HepG2 (cell line): ENCODE measurements at places on chromosomes 5 and 9. TPM values are rescaled to one million over a fixed set of nuclear protein-coding genes. Genes with fewer than 3 reads are reported as not detected.

The GRXCR2 gene
- total RNA-seq: not detected in 2 replicates

The SLC30A5 gene
- 38.0 and 53.6 TPM in 2 replicates for total RNA-seq

The TRIP13 gene
- total RNA-seq: 33.0 and 39.5 TPM in 2 replicates

- H3K27ac ChIP-seq: no peak overlapping the region
- peaks cover 25% of the 10 kb centered on the region for H3K4me1 ChIP-seq
- peak; percentile 11 for DNase-seq
These were observed 173.8 kb downstream of the PCSK1 start for GRCh38 chr5:96259151-96259772.

- DNase-seq: no peak
- H3K27ac ChIP-seq: peak overlapping the region; percentile 12
- peaks cover 58% of the 10 kb centered on the region for H3K4me1 ChIP-seq
- no peaks in the 10 kb centered on the region for H3K27me3 ChIP-seq
These were observed 2.4 kb downstream of the SOWAHA start for GRCh38 chr5:132815454-132815853.

GRCh38 chr5:131649161-131649560 lies 14.1 kb upstream of the RAPGEF6 start:
- peaks cover 3% of the 10 kb centered on the region for H3K4me1 ChIP-seq
- no peak overlapping the region for H3K27ac ChIP-seq
- H3K36me3 ChIP-seq: peaks cover 5% of the 10 kb centered on the region
- no peak for DNase-seq
- H3K4me3 ChIP-seq: no peak overlapping the region
- H3K27me3 ChIP-seq: no peaks in the 10 kb centered on the region

DNA sequence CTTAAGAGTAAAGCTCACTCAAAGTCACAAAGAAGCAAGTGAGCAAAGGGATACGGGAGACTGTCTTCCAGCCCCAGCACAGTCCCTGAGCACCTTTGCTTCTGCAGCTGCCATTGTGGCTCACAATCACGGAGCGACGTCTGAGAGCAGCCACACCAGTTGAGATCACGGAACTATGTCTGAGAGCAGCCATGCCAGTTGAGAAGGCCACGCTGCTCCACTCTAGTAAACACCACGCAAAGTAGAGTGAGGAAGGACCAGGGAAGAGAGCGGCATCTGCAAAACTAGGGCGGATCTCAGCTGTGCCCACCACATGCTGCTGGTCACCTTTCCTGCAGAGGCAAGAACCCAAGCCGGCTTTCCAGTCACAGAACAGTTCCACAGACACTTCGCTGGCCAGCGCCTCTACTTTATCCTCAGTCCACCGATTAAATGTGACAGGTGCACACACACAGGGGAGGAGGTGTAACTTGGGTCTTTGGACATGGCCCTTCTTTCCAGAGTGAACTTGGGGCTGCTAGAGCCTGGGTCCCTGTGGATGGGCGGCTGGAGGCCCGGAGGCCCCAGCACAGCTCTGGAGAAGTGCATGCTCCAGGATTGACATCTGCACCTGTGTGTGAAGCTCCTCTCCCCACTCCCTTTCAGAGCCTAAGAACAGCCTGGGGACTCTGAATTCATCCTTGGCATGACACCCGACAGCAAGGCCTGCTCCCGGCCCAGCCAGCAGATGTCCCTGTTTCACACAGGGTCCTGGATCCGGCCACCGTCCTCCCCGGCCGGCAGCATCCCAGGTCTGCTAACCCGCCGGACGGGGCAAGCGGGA lies 324.9 kb upstream of the IRX4 start:
- peaks cover 11% of the 10 kb centered on the region; the same call in 2 of the 3 replicates for H3K27me3 ChIP-seq
- H3K36me3 ChIP-seq: no peaks in the 10 kb centered on the region
- DNase-seq: peak; percentile 18

DNA sequence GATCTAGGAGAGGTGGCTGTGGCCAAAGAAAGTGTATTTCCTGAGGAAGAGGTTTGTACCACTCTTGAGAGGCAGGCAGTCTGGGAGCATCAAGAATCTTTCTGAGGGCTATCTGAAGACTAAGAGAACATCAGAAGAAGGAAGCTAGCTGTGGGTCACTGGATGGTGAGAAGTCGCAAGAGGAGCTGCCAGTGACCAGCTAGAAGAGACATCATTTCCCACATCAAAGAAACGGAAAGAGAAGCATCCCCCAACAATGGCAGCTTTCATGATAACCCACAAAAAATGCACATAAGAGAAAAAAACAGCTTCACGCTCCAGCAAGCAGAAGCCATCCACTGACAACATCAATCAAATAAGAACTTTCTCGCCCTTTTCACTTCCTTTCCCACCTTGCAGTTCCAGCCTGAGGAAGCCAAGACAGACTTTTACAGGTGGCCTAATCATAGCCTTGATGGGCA lies 25.0 kb upstream of the CEP78 start:
- DNase-seq: no peak
- H3K4me3 ChIP-seq: no peak overlapping the region
- no peaks in the 10 kb centered on the region for H3K36me3 ChIP-seq
- no peak overlapping the region for H3K27ac ChIP-seq
- 0 out of 3 replicates have a peak, but pooled peaks cover 5% of the 10 kb centered on the region for H3K27me3 ChIP-seq

DNA sequence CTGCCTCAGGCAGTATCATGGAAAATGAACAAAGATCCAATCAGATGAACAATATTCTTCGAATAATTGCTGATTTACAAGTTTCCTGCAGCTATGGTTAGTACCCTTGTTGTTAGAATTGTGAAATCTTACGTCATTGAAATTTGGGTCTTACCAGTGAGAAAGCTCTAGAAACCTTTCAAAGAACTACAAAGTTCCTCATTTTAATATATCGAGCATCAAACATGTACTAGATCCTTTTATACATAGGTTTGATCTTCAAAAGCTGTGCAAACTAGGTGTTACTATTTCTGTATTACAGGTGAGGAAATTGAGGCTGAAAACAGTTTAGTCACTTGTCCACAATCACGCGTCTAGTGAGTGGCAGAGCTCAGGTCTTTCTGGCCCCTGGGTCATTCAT lies 43.7 kb upstream of the ANGPTL2 start:
- DNase-seq: no peak
- peaks cover 22% of the 10 kb centered on the region for H3K4me1 ChIP-seq
- H3K4me3 ChIP-seq: no peak overlapping the region
- H3K36me3 ChIP-seq: no peaks in the 10 kb centered on the region
- no peaks in the 10 kb centered on the region for H3K27me3 ChIP-seq
- no peak overlapping the region for H3K27ac ChIP-seq

DNA sequence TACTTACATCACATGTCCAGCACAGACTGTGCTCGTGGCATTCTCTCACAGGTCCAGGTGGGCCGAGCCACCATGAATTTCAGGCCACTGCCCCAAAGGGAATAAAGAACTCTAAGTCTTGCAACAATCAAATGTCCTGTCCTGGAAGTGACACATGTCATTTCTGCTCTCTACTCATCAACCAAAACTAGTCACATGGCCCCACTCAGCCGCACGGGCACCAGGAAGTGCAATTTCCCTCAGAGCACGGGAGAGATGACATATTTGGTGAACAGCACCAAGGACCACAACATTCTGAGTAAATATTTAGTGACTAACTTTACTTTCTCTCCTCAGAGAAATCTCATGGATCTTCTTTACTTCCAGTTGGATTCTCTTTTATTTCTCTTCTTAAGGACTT lies 131.1 kb upstream of the TUT7 start:
- H3K4me3 ChIP-seq: no peak overlapping the region
- H3K27me3 ChIP-seq: no peaks in the 10 kb centered on the region; the same call in 1 of the 2 replicates
- no peaks in the 10 kb centered on the region for H3K36me3 ChIP-seq
- no peak for DNase-seq
- H3K27ac ChIP-seq: no peak overlapping the region

DNA sequence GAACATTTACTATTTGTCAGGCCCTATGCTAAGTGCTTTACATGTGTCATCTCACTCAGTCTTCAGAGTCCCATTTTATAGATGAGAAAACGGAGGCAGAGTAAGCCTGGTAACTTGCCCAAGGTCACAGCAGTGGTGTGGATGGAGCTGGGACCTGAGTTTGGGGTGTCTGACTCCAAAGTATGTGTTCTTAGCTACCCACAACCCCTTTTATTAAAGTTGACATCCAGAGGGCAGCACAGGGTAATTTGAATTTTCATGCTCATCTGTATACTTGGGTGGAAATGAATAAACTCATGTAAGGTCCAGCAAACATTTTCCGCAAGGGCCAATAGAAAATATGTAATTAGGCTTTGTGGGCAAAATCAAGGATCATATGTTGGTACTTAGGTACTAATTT lies 93.4 kb upstream of the SLC25A48 start:
- no peak overlapping the region for H3K27ac ChIP-seq
- no peak for DNase-seq
- no peak overlapping the region for H3K4me3 ChIP-seq
- no peaks in the 10 kb centered on the region for H3K4me1 ChIP-seq
- no peaks in the 10 kb centered on the region for H3K36me3 ChIP-seq
- H3K27me3 ChIP-seq: no peaks in the 10 kb centered on the region

GRCh38 chr5:107500347-107500746 lies 170.4 kb downstream of the EFNA5 start:
- no peak for DNase-seq
- H3K27me3 ChIP-seq: 0 out of 2 replicates have a peak, but pooled peaks cover 2% of the 10 kb centered on the region
- no peaks in the 10 kb centered on the region for H3K36me3 ChIP-seq
- H3K4me3 ChIP-seq: no peak overlapping the region

GRCh38 chr9:94703488-94704140 lies 22.9 kb upstream of the AOPEP start:
- H3K27me3 ChIP-seq: no peaks in the 10 kb centered on the region
- peak; percentile 87 for DNase-seq
- peak overlapping the region; percentile 85 for H3K27ac ChIP-seq
- peak overlapping the region; percentile 35; the same call in 1 of the 2 replicates for H3K4me3 ChIP-seq
- H3K4me1 ChIP-seq: peaks cover 55% of the 10 kb centered on the region
- H3K36me3 ChIP-seq: no peaks in the 10 kb centered on the region

- H3K36me3 ChIP-seq: no peaks in the 10 kb centered on the region
- H3K4me3 ChIP-seq: no peak overlapping the region
- no peaks in the 10 kb centered on the region for H3K27me3 ChIP-seq
- H3K4me1 ChIP-seq: peaks cover under 1% of the 10 kb centered on the region; the same call in 1 of the 2 replicates
- no peak for DNase-seq
- H3K27ac ChIP-seq: no peak overlapping the region
These were observed 29.5 kb downstream of the PPARGC1B start for GRCh38 chr5:149759563-149759962.

DNA sequence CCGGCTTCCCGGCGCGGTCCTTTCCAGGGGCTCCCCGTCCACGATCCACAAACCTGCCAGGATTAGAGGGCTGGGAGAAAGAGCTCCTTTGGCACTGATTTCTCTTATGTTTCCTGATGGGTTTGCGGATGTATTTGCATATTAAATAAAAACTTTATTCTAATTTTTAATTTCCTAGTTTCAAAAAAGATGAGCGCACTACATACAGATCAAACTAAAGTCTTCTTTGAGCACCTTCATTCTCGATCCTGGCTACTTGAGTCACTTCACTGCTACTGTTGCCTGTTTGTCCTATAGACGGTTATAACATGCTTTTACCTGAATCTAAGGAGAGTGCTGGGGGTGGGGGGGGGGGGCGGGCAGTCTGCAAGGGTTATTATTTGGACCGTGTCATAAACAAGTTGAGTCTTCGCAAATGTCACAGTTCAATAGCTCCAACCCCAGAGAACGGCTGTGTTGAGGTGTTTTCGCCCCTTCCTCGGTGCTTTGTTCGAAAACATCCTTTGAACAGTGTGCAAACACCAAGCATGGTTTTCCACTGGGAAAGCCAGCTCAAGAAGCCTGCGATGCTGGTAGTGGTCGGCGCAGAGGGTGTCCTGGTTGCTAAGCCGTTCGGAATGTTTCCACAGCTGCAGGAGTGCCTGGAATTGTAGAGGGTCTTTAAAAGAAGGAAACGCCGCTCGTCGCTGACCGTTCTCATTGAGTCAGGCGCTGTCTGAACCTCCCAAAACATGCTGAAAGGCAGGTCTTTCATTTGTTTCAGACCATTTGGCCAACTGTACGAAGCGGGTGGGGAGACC lies 1.1 kb upstream of the STK10 start:
- H3K27ac ChIP-seq: no peak overlapping the region
- no peak for DNase-seq
- H3K27me3 ChIP-seq: no peaks in the 10 kb centered on the region
- H3K36me3 ChIP-seq: no peaks in the 10 kb centered on the region
- peak overlapping the region; percentile 95 for H3K4me3 ChIP-seq
- H3K4me1 ChIP-seq: peaks cover 35% of the 10 kb centered on the region

- H3K4me1 ChIP-seq: peaks cover 85% of the 10 kb centered on the region
- no peak overlapping the region for H3K4me3 ChIP-seq
- H3K27ac ChIP-seq: peak overlapping the region; percentile 92
- H3K36me3 ChIP-seq: no peaks in the 10 kb centered on the region
These were observed 64.2 kb upstream of the STK32A start for GRCh38 chr5:147170603-147171002.

- H3K36me3 ChIP-seq: no peaks in the 10 kb centered on the region
- H3K27ac ChIP-seq: no peak overlapping the region
- no peaks in the 10 kb centered on the region; the same call in 1 of the 2 replicates for H3K27me3 ChIP-seq
- no peaks in the 10 kb centered on the region for H3K4me1 ChIP-seq
- peak; percentile 35 for DNase-seq
- no peak overlapping the region for H3K4me3 ChIP-seq
These were observed 19.8 kb upstream of the NUDT12 start for GRCh38 chr5:103582364-103582763.

DNA sequence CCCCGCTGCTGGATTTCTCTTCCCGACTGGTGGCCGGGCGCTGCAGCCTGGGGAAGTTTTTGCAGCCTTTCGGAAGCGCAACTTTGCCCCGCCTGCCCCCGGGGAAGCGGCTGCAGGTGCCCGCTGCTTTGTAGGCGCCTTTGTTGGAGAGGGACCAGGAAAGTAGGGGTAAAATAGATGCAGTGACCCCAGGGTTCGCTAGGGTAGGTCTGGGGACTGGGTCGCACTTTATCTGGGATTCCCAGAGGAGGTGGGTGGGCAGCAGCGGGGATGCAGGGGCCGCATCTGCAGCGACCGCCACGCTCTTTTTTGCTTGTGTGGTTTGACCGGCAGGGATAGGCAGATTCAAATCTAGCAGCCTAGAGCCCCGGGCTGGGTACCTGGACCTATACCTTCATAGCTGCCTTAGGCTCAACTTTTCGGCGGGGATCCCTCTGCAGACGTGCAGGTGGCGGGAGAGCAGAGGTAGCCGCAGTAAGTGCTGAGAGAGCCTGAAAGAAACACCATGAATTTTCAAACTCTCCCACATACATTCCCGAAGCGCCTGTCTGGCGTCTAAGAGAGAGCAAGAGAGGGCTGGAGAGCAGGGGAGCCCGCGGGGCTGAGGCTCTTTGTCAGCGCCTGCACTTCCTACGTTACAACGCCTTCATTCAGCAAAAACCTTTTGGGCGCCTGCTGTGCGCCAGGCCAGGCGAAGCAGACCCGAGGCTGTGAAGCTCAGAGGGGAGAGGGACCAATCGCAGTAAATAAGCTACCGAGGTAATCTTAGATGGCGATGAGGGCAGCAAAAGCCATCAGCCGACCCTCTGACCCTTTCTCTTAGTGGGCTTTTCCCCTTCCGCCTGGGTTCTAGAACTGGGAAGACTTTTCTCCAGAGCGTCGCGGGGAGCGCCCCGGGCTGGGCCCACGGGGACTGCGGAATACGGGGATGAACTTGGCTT lies 642 bp downstream of the SV2C start:
- no peak overlapping the region for H3K4me3 ChIP-seq
- DNase-seq: no peak
- H3K27me3 ChIP-seq: peaks cover 5% of the 10 kb centered on the region; the same call in 1 of the 2 replicates
- H3K27ac ChIP-seq: no peak overlapping the region
- no peaks in the 10 kb centered on the region for H3K36me3 ChIP-seq
